NCI-H2081 treated with DMSO at 0.1 percent for 48 hours (cell line): ENCODE measurements at places on chromosomes 1 and 21.

GRCh38 chr1:59569198-59569597, 245.6 kb upstream of the HOOK1 start:
- DNase-seq = no peak

- no peak for DNase-seq
These were observed 64.1 kb upstream of the WDR26 start for GRCh38 chr1:224498574-224499170.

- no peak for DNase-seq
These were observed 15.8 kb upstream of the MAGOH start for GRCh38 chr1:53254011-53254640.

GRCh38 chr21:29387598-29387997, 88.9 kb downstream of the BACH1 start:
- DNase-seq = no peak

GRCh38 chr1:182754543-182755314, 34.8 kb upstream of the NPL start:
- DNase-seq = no peak

- no peak for DNase-seq
These were observed 232.2 kb upstream of the PKN2 start for GRCh38 chr1:88451856-88452255.

DNA sequence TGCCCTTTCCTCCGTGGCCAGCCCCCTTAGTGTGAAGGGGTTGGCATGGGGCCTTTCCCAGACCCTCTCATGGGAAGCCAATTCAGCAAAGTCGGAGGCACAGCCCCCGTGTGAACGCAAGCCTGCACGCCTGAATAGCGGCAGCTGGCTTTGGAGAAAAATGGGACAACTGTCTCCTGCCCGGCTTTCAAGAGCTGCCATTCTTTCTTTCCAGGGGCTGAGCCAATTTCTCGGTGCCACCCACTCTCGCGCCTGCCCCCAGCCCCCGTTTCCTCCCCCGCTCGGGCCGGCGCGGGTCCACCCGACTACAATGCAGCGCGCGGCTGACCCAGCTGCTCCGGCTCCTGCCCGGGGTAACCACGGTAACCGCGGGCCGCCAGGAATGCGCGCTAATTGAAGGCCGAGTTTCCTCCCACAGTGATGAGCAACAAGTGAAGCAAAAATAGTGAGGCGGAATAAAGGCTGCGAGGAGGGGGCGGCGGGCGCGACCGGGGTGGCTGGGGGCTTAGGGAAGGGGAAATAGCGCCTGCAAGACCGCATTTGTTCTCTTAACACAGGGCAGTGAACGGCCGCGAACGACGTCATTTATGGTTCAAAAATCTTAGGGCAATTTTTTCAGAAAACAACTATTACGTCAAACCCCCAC, 27.8 kb downstream of the ILDR2 start:
- DNase-seq = no peak

DNA sequence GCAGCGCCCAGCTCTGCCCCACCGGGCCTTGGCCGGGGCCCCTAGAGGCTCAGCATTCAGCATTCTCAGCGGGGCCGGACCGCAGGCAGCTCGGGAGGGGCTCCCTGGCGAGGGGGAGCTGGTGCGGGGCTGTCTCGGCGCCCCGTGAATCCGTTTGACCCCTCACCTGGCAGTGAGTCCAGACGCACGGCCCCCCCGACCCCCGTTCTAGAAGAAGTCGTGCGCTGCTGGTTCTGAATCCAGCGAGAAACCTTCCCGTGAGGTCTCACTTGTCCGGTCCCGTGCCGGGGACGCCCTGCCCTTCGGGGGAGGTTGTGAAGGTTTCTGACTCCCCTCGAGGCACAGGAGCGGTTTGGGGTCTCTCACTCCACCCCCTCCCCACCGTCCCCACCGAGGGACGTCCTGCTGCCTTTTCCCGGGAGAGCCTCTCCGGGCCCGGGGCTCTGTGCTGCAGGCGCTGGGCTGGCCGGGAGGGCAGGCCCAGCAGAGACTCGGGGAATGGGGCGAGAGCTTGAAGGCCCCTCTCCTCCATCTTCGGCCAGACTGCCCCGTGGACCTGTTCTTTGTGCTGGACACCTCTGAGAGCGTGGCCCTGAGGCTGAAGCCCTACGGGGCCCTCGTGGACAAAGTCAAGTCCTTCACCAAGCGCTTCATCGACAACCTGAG, 655 bp downstream of the COL6A1 start:
- DNase-seq = no peak

DNA sequence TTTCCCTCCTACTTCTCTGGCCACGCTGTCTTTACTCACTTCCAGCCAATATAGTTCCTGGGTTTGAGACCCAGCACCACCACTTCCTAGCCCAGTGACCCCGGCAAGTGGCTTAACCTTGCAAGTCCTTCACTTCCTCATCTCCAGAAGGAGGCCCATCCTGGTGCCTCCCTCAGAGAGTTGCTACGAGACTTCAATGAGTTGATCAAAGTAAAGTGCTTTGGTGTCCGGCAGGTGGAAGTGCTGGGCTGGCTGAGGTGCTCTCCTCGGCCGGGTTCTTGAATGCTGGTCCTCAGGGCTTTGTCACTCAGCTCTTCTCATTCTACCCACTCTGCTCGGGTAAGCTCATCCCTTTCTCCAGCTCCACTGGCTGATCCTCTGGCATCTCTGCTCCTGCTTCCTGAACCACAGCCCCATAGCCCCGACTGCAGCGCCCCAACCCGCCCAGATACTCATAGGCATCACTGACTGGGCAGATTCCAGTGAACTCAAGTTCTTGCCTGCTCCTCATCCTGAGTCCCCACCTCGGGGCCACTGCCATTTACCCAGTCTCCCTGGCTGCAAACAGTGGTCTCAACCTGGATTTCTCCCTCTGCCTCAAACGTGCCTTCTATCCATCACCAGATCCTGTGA, 75.8 kb upstream of the WNT4 start:
- no peak for DNase-seq
